Activated CD4-positive, CD25-positive, alpha-beta regulatory T cell (primary cell): ENCODE measurements at places on chromosomes 11 and 22.
A peak's percentile ranks its signal among the peaks of the same experiment; 100 is the strongest.

DNA sequence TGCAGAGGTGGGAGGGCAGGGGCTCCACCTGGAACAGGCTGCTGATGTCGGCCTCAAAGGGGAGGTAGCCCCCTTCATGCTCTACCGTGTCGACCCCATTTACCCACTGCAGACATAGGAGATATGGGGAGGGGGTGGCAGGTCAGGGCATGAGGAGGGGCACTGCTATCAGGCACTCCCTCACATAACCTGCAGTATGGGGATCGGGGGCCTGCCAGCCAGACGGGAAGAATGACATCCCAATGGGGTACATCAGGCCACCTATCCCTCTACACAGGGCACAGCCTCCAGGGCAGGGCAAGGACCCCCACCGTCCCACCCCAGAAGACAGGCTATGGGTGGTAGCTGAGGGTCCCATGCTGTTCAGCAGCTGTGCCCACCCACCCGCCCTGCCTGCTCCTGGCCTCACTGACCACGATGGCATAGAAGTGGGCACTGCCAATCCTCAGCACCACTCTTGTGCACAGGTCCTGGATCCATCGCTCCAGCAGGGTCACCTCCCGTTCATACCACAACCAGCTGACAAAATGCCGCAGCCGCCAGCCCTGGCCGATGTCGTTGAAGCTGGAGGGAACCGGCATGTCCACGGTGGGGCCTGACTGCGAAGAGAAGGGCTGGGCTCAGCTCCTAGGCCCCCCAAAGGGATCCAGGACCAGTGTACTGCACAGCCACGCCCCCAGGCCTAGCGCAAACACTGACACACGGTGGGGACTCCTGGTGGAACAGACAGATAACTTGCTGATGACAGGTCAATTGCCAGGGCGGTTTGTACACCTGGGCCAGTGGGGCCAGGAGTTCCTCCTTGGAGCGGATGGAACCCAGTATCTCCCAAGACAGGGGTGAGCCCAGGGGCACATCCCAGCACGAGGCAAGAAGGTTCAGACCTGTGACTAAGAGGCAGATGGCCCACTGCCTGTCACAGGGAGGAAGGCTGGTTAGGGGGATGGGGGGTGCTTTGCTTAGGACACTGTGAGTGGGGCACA is 24.1 kb downstream of the RGL4 start:
- no peak for DNase-seq

DNA sequence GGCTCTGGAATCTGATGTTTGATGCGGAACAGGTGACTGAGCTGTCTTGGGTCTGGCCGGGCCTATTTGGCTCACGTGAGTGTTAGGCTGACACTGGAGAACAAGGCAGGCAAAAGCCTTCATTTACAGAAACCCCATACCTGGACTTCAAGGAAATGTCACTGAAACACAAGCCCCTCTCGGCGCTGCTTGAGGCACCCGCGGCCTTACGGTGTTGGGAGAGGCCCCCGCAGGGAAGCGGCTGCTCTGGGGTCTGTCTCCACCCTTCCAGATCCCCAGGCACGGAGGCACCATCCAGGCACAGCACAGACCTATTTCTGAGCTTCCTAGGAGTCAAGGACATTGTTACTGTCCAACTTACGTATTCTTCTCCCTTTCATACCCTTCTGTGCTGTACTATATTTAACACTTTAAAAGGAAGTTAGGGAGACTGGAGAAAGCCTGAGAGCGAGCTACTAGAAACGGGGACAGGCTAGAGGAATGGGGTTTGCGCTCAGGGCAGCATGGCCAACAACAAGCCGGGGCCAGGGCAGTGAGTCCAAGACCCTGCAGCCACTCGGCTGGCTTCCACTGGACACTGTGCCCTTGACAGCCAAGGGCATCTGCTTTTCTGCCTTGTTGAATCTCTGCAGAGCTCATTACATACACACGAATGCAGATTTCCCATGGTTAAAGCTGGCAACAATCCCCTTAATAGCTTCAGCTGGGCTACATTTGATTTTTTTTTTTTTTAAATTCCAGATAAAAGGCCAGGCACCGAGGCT is 23.8 kb downstream of the DRD4 start:
- DNase-seq = no peak

- peak; percentile 67 for DNase-seq
These were observed 6.7 kb upstream of the MCAM start for GRCh38 chr11:119323532-119324033.

GRCh38 chr11:30683176-30683575 is 97.0 kb upstream of the MPPED2 start:
- no peak for DNase-seq

- DNase-seq = no peak
These were observed 98.1 kb upstream of the GUCY1A2 start for GRCh38 chr11:107116358-107116757.

DNA sequence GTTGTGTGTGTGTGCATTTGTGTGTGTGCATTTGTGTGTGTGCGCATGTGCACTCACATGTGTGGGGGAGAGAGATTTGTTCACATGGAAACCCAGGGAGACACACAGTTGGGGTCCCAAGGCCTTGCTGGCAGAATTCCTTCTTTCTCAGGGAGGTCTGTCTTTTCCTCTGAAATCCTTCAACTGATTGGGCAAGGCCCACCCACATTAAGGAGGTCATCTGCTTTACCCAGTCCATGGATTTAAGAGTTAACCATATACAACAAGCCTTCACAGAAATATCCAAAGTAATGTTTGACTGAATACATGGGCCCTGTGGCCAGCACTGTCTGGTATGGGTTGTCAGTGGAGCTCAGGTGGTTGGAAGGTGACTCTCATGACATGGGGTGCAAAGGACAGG is 641.4 kb downstream of the BRD1 start:
- DNase-seq = no peak

GRCh38 chr11:122439866-122440810 is 215.4 kb upstream of the UBASH3B start:
- no peak for DNase-seq

GRCh38 chr22:28607795-28608194 is 71.8 kb downstream of the TTC28 start:
- no peak for DNase-seq

GRCh38 chr11:107331728-107332127 is 125.9 kb downstream of the CWF19L2 start:
- DNase-seq = no peak

GRCh38 chr11:2259897-2260451 is 10.4 kb downstream of the ASCL2 start:
- DNase-seq = no peak

DNA sequence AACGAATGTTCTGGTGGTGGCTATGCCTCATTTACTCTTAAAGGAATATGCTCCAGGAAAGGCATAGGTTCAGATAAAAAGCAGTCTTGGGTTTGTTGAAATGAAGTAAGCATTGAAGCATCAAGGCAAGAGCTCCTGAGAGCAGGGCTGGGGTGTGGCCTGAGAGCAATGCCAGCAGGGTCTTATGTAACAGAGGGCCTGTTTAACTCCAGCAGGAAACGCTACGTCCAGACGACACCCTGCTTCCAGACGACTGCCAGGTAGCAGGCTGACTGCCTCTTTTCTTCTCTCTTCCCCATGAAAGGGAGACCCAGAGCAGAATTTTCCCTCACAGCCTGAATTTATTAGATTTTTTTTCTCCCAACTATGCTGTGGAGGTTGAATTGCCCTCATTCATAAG is 127.2 kb upstream of the SLC5A12 start:
- no peak for DNase-seq

DNA sequence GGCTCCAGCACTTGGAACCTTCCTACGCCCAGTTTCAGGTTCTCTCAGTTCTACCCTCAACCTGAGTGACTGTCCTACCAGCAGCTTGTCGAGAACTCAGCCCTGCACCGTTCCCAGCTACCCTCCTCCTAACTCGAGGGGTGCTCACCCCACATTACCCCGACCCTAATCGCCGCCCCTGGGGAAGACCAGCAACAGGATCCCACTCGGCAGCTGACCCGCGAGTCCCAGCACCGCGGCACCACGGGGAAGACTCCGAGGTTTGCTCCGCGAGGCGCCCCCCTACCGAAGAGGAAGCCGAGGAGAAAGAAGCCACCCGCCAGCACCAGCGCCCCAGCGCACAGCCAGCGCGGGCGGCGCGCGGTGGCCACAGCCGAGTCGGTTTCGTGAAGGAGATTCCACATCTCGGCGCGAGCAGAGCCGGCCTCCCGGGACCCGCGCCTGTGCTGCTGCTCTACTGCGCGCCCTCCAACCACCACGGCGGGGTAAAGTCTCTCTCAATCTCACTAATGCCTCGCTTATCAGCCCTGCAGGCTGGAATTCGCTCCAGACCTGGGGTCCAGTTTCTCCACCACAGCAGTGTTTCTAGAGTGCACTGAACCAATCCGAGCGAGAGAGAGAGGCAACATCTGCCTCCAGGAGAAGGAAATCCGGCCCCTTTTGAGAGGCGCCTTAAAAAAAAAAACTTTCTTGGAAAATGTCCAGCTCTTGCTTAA is at the start of gene FOLH1:
TSS of gene FOLH1 (minus strand) at position 597 of the 716 bp plus-strand sequence. CDS start at position 404, 193 bp downstream.
- no peak for DNase-seq

DNA sequence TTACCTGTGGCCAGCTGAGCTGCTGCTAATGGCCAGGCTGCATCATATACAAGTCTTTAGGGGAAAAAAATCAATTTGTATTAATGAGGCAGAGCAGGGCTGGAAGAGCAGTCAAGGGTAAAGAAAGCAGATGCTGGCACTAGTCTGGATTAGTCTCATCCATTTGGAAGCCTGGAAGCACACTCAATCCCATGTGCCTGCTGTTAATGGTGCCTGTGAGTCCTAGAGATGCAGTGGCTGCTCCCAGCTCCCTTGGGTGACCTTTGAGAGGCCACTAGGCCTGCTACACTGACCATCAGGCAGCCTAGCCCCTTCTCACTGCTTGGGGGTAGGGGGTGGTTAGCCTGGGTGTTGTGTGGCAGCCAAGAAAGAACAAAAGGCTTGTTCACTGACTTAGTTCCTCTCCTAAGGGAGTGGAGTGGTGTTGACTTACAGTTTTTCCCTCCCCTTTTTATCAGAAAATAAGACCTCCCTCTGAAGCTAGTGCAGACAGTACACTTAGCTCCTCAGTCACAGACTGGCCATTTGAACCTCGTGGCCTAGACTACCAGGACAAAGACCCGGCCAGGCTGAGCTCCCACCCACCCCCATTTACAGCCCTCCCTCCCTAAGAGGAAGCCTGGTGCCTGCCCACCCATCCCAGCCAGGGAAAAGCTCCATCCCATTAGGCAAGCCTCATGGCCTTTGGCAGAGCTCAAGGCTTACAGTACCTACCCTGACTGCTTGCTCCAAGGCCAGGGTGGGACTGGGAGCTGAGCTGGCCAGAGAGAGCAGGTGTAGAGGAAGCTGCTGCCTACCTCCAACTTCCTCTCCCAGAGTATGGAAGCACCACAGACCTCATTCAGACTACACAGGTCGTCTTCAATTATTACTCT is 7.8 kb downstream of the PIK3IP1 start:
- no peak for DNase-seq

DNA sequence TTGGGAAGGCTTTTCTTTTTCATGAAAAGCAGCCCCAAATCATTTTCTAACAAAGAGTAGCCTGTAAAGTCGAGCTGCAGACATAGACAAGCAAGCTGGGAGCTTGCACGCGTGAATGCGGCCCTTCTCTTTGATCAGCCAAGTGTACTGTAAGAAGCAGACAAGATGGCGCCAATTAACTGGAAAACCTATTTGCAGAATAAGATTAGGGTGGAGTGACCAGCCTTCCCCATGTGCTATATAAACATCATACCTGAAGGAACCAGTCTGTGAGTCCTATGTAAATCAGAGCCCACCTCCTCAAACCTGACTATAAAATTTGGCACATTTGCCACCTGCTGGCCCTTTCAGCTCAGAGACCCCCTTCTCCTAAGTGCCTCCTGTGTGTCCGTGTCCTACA is 982.7 kb downstream of the OPCML start:
- DNase-seq = no peak

GRCh38 chr11:76640501-76640900 is 30.0 kb downstream of the LRRC32 start:
- DNase-seq = no peak

GRCh38 chr11:61140416-61140815 is 20.8 kb downstream of the VPS37C start:
- DNase-seq = no peak

- no peak for DNase-seq
These were observed 103.6 kb downstream of the TRIM29 start for GRCh38 chr11:120034176-120034875.

GRCh38 chr11:7019500-7020182 is 505 bp downstream of the ZNF214 start:
- no peak for DNase-seq

- no peak for DNase-seq
These were observed 1.8 kb downstream of the ALKBH8 start for GRCh38 chr11:107563702-107564101.

DNA sequence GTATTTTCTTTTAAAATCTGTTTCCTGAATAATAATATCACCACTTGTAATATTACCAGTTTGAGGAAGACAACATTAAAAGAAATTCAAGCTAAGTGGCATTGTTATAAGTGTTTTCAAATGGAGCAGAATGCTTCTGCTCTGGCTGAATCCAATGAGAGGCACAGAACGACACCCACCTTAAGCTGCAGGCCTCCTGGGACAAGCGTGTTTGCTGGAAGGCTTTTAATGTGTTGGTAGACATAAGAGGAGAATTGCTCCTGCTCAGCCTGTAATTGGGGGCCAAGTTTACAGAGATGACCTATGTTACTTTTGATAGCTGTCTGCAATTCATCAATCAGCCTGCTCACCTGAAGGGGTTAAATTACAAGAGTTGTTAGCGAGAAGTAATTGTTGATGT is 242.2 kb downstream of the DCDC1 start:
- no peak for DNase-seq

GRCh38 chr11:83773950-83774880 is 488.0 kb upstream of the CCDC90B start:
- DNase-seq = no peak

DNA sequence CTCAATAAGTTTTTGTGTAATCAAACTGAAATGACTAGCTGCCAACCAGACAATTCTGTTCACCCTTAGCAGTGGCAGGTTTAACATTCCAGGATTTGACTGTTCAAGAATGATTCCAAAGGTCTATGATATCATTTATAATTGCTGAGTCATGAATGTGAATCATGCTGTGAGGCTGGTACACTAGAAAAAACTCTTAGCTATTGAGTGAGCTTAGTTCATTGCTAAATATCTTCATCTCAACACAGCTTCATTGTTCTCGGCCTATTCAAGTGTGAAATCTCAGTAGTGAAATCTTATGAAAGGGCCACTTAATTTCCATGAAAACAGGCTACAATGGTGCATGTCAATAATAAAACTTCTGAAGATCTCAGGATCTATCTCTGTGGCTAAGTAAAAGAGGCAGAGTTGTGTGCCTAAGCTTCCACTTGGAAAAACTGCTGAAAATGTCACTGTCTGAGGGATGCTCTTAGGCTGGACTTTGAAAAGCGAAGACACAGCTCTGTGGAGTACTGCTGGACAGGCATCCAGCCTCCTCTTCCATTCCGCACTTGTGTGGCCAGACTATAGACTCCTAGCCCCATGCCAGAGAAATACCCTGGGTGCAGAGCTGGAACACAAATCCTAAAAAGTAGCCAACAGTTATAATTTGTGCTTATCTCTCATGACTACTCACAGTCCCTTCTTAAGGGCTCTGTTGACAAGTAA is 12.8 kb downstream of the AQP11 start:
- no peak for DNase-seq

DNA sequence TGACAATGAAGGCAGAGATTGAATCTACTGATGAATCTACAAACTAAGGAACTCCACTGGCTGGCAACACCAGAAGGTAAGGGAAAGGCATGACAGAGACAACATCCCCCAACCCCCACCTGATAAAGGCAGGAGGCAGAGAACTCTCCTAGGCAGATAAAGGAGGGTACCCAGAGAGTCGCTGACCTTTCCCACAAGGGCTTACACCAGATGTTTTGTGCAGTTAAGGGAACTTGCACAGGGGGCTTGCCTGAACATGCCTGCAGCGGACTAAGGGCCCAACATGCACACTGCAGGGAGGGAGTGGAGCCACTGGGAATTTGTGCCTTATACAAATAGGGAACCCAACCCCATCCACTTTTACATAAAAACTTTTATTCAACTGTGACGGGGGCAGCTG is 1996.9 kb upstream of the RAG2 start:
- DNase-seq = no peak
